ENCODE measurements at places on chromosomes 12 and 14.

DNA sequence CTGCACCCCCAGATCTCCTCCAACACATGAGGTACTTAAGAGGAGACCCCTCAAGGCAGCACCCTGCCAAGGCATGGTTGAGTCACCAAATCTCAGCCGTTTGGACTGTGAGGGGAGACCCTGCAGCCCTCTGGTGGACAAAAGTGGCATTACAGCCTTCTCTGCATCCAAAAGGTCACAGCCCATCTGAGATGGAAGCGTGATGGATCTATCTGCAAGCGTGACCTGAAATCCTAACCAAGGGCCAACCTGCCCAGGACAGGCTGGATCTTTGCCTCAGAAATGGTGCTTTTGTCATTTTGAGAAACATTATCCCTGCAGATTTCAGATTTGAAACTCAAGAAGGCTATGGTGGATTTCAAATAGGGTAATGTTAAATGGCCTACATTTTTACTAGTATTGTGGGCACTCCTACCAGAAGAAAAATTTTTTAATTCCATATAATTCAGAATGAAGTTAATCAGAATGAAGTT lies 23.7 kb upstream of the DHRS4 start:
- peak; percentile 49 for DNase-seq

DNA sequence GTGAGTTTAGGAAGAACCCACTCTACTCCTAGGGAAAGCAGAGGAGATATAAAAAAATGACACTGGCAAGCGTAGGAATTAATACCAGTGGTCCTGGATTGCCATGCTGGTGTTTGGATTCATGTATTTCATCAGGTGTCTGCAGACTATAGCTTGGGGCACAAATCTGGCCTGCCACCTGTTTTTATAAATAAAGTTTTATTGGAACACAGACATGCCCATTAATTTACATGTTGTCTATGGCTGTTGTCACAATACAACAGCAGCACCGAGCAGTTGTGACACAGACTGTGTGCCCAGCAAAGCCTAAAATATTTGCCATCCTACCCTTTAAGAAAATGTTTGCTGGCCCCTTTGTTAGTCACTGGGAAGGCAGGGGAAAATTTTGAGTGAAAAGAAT lies 553.2 kb downstream of the VRK1 start:
- no peak for DNase-seq

DNA sequence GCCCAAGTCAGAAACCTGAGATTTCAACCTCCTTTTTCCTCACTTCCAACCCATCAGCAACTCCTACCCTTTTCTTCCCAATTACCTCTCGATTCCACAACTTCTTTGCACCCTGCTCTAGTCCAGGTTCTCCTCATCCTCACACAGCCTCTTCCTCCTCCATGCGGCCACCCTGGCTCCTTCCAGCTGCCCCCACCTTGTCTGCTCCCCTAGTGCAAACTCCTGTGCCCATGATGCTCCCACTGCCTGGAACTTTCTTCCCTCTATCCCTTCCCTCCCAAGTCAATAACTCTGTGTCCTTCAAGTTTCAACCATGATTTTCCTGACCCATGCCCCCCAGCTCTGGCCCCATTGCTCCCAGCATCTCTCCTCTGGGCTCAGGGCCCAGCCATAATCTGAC lies 17.3 kb downstream of the SELPLG start:
- no peak for DNase-seq

DNA sequence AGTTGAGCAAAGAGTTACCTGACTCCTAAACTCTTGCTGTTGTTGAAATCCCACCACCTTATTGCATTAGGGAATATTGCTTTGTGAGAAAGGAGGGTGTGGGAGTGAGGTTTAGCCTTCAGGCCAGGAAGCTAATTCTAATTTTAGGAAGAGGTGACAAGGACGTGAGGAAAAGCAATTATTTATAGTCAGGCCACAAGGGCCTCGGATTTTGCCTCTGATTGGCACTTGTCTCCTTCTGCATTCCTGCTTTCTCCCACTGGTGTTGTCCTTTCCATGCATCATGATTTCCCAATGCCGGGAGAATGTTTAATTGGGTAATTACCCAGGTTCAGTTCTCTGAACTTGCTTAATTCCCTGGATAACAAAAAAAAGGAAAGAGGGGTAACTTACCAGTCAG lies 37.9 kb upstream of the SLC38A2 start:
- DNase-seq = no peak

DNA sequence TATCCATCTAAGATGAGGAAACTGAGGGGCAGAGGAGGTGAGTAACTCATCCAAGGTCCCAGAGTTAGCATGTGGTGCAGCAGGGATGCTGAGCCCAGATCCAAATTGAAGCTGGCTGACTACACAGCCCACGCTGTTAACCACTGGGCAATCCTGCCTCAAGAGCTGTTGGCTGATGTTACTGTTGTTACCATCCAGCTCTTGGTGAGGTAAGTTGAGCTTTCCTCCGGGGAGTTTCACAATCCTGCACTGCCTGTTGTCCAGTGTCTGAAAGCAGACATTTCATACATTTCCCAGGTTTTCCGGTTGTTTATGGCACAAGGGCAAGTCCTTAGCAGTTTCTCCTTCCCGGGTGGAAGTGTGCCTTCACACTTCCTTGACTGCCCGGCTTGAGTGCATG lies 14.5 kb downstream of the CYP46A1 start:
- DNase-seq = no peak

DNA sequence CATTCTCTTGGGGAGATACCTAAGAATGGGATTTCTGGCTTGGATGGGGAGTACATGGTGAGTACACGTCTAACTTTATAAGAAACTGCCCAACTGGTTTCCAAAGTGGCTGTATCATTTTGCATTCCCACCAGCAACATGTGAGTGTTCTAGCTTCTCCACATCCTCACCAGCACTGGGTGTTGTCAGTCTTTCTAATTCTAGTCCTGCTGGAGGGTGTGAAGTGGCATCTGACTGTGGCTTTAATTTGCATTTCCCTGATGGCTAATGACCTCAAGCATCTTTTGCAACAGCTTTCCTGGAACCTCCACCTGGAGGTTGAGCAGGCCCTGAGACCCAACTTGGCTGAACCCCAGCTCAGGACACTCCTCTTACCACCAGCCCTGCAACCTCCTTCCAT lies 17.8 kb downstream of the SELPLG start:
- no peak for DNase-seq

DNA sequence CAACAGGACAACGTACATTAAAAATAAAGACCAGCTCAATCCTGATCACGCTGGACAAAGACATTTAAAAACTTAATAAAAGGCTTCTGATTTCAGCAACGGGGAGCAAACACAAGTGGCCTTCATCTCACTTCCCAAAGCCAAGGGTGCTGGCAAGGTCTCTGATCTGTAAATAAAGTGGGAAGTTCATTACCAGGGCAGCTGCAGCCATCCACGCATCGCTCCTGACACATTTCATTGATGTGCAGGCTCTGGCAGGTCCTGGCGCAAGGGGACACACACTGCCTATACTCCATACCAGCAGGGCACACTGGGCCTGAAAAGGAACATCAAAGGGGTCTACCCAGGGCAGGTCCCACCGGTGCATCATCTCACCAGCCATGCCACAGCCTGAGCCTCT lies 51.0 kb downstream of the VWF start:
- DNase-seq = no peak

GRCh38 chr12:29582677-29583272 lies 85.3 kb upstream of the OVCH1 start:
- no peak for DNase-seq

DNA sequence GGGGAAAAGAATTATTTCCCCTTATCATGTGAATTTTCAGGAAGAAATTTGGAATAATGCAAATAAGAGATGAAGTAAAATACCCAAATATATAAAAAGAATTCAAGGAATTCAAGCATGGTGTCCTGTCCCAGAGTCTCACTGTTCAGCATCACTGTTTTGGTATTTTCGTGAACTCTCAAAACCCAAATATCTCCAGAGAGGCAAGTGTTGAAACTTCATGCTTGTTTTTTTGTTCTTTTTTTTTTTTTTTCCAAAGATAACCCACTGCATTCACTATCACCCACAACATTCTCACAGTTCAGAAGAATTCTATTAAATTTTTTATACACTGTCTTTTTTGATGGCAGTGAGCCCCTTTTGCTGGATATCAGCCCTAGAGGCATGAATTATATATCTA lies 354.9 kb downstream of the DIO2 start:
- DNase-seq = no peak

DNA sequence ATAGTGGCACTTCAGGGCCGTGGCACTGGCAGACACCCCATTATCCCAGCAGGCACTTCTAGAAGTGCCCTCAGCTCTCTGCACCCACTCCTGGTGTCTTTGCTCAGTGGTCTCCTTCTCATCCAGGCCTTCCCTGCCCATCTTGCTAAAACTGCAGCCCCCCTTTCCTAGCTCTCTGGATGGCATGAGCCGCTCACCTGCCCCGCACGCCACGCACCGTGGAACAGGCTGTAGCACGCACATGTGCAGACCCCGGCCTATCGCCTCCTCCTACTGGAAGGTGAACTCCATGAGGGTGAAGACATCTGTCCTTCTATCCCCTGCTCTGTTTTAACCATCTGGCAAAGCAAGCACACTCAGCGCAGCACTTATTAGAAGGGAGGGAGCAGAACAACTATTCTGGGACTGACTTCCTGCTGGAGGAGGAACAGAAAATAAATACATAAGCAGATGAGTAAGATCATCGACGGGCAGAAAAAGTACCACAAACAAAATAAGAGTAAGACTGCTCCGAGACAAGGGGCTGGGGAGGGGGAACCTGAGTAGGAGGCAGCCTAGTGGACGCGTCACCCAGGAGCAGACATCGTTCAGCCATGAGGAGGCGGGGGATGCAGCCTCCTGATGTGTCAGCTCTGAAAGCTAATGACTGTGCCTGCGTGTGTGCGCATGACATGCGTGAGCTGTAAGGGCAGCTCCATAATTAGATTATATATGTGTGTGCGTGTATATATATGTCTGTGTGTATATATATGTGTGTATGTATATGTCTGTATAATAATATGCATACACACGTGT lies 7.8 kb upstream of the FZD10 start:
- no peak for DNase-seq

DNA sequence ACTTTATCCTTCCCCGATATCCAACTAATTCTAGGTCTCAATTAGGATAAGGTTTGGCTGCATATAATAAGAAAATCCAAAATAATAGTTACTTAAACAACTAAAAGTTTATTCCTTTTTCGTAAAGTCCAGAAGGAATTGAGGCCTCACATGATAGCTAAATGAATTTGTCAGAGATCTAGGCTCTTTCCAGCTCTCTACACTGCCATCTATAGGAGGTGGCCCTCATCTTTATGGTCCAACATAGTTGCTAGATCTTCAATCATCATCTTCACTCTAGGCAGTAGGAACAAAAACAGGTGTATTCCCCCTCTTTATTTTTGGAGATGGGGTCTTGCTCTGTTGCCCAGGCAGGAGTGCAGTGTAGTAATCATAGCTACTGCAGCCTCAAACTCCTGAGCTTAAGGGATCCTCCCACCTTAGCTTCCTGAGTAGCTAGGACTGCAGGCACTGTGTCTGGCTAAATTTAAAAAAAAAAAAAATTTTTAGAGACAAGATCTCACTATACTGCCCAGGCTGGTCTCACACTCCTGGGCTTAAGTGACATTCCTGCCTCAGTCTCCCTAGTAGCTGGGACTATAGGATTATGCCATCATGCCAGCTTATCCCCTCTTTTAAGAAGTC lies 46.5 kb upstream of the SAV1 start:
- no peak for DNase-seq

- no peak for DNase-seq
Observed at GRCh38 chr12:28543021-28543890, 353.0 kb downstream of the CCDC91 start.

- DNase-seq = no peak
Observed at GRCh38 chr12:116009805-116010204, 267.7 kb downstream of the MED13L start.

GRCh38 chr14:55731881-55732498 lies 152.0 kb downstream of the KTN1 start:
- DNase-seq = no peak

DNA sequence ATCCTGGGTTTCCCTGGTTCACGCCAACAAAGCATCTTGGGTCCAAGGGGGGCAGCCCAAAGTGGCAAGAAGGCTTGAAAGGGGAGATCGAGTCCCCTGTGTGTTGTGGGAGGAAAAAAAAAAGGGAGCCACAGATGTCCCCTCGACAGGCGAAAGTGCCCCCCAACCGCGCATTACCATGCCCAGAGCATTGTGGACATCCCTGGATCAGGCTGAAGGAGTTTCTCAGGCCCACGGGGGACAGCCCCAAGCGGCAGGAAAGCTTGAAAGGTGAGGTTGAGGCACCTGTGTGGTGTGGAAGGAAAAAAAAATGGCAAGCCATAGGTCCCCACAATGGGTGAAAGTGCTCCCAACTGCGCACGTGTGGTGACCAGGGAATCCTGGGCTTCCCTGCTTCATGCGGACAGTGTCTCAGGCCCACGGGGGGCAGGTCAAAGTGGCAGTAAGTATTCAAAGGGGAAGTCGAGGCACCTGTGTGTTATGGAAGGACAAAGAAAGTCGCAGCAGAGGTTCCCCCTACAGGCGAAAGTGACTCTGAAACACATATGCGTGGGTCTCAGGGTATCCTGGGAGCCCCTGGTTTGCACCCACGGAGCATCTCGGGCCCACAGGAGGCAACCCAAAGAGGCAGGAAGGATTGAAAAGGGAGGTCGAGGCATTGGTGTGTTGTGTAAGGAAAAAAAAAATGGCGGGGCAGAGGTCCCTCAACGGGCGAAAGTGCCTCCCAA lies 580.1 kb downstream of the ALG10 start:
- no peak for DNase-seq

GRCh38 chr12:102169922-102170621 lies 27.6 kb downstream of the PMCH start:
- DNase-seq = no peak

GRCh38 chr12:132191715-132192553 lies 47.7 kb downstream of the NOC4L start:
- no peak for DNase-seq

DNA sequence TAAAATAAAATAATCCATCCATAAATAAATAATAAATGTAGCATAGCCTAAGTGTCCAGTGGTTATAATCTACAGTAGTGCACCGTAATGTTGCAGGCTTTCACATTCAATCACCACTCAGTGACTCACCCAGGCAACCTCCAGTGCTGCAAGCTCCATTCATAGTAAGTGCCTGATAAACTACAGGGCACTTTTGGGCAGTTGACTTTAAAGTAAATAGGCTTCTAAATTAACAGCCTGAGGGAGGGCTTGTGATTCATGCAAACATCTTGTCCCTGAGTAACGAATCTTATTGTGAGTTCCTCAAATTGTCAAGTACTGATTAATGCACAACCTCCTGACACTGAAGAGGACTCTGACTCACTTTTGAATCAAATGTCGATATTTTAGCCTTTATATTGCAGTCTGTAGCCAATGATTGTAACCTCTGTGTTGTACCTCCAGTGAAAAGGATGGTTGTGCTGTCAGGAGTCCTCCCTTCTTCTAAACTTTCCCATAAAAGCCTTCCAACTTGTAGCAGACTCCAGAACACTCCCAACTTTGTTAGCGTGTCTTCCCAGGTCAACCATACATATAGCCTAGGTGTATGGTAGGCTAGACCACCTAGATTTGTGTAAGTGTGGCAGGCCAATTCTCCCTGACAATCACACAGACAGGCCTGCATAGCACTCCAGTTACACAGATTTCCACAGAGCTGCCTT lies 55.0 kb upstream of the BICD1 start:
- no peak for DNase-seq

GRCh38 chr12:44457465-44457864 lies 418.6 kb downstream of the NELL2 start:
- DNase-seq = no peak

GRCh38 chr12:59620326-59620725 lies 24.5 kb downstream of the SLC16A7 start:
- DNase-seq = no peak
